ENCODE measurements at places on chromosomes 2 and 18.
A peak's percentile ranks its signal among the peaks of the same experiment; 100 is the strongest.

DNA sequence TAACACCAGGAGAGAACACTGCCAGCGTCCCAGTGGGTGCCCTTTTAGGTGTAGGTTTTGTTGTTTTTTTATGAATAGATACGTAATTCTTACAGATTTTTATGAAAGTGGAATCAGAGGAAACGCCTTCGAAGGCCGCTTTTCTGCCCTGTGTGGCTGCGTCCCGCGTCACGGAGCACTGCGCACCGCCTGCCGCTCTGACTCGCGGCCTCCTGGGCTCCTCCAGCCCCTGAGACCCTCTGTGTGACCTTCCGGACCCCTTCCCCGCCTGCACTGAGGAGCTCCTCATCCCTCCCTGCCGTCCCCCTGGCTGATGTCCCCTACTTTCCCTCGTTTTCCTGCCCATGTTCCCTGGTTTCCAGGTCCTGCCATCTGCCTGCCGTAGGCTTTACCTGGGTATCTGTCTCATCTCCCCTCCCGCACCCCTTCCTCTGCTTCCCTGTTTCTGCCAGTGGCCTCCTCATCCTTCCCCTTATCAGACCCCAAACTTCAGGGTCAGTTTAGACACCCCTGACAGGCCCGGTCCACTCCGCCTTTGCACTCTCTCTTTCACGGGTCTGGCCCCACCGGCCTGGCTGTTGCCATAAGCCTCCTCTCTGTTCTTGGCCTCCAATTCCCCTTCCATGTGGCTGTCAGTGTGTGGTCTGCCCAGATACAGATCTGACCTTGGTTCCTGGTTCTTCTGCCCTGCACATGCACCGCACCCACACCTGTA is 32.7 kb downstream of the PDIA6 start:
- DNase-seq = no peak

DNA sequence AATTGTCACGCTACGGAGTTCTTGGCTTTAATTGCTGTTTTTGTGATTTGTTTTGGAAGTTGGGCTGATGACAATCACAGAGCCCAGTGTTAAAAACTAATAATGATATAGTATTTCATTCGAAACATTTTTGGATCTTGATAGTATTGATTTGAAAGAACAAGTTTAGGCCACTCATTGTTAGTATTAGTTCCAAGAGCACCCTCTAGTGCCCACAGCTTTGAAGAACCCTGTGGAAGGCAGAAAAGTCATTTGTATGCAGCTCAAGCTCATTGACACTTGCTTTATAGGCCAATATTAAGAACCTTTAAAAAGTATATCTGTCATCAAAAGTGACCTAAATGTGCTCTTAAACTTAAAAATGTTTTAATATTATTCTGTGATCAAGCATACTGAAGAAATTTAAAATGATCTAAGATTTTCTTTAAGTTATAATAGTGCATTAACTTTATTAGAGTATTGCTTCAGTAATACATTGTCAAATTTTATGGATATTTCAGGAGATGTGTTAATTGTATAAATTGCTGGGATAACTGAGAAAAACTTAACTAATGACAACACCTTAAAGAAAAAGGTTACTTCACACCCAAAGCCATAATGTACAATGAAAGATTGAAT is 191.0 kb downstream of the GRB14 start:
- DNase-seq = peak; percentile 17

DNA sequence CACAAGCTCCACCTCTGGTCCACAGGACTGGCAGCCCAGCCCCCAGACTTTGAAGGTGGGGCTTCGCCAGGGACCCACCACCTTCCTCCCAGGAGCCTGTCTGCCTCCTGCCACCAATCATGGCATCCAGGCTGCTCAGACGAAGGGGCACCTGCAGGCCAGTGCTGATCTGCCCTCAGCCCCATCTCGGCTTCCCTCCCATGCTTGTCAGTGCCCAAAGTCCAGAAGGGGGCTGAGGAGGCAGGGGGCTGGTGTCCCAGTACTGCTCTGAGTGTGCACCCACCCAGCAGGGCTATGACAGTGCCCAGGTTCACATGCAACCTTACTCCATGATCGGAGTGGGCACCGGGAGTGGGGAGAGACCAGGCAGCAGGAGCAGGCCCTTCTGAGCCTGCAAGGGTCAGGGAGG is 25.3 kb upstream of the RUFY4 start:
- DNase-seq = no peak

DNA sequence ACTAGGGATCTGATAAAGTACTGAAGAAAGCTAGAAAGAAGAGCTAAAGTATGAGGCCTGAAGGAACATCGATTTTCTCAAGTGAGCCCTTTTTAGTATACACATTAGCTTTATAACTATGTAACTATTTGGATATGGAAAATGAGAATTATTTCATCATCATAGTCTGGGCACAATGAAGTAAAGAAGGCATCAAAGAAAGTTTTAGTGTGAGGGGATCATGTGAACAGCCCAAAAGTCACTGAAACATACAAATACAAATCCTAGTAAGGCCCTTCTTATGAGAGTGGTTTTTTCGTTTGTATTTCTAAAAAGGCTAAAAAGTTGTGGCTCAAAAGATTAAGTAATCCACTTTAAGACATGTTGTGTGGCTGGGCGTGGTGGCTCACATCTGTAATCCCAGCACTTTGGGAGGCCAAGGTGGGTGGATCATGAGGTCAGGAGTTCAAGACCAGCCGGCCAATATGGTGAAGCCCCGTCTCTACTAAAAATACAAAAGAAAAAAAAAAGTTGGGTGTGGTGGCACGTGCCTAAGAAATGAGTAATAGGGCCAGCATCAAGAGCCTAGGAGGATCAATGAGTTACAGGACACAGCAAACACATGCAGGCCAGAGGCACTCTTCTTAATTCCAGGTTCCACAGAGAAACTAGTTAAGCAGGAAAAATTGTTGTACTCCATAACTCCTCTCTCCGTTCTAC is 61.9 kb downstream of the PUM2 start:
- DNase-seq = no peak

DNA sequence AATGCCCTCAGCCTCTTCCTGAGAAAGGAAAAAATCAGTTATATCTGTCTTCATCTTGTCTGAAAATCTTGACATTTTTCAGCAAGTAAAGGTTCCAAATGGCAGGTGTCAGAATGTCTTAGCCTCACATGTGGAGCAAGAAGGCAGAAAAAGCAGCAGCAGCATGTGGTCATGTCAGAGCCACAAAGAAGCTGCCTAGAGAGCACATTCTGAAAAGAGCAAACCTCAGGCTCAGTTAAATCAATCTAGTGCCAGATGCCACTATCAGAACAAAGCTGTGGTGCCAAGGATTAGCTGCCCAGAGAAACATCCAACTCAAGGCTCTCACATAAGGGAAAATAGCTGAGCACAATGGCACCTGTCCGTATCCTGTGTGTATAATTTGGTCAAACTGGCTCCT is 105.9 kb downstream of the SRBD1 start:
- DNase-seq = no peak

DNA sequence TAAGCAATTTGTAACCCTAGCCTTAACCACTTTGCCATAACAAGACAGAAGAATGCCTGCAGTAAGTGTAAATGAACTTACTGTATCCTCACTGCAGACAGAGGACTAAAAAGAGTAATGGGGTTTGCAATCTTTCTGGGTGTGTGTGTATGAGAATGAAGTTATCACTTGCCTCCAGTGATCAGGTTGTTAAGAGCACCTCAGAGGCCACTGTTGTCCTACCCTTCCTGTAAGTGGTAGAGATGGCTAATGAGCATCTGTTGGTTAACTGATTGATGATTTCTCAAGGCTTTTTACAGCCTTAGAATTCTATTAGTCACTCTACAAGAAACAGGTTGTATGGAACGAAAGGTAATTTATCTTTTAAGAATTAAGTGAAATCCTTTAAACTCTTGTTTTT is 27.6 kb upstream of the GTF2A1L start:
- DNase-seq = no peak

DNA sequence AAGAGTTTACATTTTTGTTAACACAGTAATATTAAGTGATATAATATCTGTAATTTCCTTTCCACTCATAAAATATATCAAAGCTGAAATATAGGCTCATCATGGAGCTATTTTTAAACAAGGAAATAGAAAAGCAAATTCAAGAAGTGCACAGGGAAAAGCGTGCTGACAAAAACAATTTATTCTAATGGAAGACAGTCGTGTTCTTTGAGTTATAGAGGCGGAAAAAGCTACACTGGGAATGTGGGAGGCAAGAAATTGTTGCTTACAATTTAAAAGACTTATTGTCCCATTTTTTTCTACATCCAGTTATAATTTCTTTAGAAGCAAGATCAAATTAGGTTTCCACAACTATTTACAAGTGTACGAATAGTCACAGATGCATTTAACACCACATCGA is 3.2 kb upstream of the TTN start:
- no peak for DNase-seq

DNA sequence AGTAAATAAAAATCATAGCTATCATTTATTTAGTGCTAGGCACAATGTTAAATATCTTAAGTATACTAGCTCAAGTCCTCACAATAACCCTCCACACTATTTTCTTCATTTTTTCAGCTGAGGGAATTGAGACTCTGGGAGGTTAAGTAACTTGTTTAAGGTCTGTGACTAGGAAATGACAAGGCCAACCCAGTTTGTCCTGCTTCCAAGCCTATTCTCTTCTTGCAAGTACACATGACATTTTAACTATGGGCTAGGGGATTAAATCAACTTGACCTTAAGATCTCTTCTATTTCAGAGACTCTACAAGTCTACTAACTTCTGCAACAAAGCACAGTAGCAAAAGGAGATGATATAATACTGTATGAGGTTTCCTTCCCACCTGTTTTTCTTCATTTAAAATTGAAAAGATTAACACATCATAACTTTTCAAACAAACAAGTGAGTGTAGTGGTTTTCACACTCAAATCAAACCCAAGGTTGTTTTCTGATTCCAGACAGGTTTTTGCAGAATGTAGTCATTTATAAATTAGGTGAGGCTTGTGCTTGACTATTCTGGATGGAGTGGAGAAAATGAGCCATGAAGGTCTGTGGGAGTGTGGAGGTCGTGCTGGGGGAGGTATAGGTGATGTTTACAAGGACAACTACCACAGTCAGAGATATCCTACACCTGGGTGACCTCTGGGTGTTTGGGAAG is 57.0 kb downstream of the CD28 start:
- DNase-seq = no peak

DNA sequence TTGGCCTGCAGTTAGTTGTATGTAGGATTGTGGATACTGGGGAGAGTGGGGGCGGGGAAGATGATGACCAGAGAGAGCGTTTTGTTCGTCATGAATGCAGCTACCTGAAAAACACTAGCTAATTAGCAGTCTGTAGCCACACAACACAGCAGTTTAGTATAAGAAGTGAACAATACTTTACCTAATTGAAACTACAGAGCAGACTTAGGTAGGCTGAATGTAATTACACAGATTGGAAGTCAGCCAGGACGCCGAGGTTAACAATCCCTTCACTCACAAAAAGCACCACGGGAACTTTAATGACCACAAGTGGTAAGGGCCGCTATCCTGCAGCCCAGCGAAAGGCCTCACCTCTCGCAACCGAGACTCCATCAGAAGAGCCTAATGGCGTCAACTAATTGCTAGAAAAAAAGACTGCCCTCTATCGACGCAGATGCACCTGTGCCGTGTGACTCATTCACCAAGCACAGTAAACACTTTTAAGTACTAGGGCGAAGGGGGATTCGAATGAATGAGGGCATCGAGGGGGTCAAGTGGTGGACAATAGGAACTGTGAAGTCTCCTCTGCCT is 591.0 kb downstream of the ARHGAP15 start:
- DNase-seq = no peak

DNA sequence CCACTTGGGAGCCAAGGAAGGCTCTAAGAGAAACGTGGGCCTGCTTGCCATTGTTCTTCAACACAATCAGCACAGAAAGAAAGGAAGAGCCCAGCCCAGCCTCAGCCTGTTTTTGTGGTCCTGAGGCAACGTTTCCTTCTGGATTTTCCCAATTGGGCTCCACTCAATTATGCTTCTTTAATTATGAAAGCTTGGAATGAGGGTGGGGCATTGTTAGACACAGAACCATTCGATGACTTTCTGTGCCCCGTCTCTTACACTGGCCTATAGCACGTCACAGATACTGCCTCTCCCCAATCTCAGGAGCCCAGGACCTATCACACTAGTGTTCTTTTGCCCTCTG is 207.4 kb downstream of the ZFP36L2 start:
- no peak for DNase-seq

- no peak for DNase-seq
Observed at GRCh38 chr2:12320991-12321641, 395.6 kb upstream of the TRIB2 start.

- no peak for DNase-seq
Observed at GRCh38 chr2:234363647-234364294, 133.1 kb downstream of the ARL4C start.

GRCh38 chr18:34723143-34723542 is 13.0 kb downstream of the DTNA start:
- no peak for DNase-seq

DNA sequence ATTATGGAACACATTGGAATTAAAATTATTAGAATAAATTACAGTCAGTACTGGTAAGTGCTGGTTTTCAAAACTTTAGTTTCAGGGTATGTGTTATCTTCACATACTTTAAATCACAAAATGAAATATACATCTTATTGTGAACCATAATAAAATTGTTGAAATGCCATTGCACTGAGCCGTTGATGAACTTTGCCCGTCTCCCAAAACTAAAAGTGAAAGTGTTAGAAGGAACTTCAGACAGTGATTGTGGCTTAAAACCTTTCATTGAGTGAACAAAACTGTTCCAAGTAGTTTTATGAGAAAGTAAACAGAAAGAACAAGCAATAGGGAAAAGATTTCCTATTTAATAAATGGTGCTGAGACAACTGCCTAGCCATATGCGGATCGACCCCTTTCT is 811.6 kb downstream of the PLCL1 start:
- DNase-seq = peak; percentile 75

- no peak for DNase-seq
Observed at GRCh38 chr18:43719267-43719795, 442.0 kb upstream of the SYT4 start.

GRCh38 chr2:171531291-171531690 is 9.0 kb downstream of the CYBRD1 start:
- no peak for DNase-seq

DNA sequence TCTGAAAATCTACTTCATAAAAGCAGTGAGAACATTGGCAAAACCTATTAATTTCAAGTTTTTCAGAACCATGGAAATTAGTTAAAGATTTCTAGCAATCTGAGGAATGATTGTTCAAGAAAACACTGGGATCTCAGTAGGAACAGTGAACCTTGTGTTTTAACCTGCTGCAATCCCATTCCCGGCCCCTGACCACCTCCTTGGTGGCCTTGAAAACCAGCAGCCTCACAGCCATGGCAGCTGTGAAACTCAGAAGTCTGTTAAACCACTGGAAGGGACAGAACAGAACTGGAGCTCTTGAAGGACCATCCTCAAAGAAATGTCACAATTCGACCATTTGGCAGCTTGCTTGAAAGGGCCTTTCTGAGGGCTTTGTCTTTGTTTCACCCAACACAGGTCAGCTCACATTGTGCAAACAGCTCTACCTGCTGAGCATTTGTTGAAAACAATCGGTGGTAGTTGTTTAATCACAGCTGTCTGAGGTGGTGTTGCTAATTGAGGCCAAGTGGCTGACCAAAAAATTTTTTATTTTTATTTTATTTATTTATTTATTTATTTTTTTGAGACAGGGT is 25.8 kb downstream of the NEDD4L start:
- no peak for DNase-seq

GRCh38 chr18:63259567-63260379 is 59.8 kb downstream of the BCL2 start:
- DNase-seq = peak; percentile 20

GRCh38 chr2:69032336-69032735 is 19.4 kb downstream of the ANTXR1 start:
- DNase-seq = no peak

Measured in small intestine (tissue), 16 donors.